ENCODE measurements at places on chromosomes 12 and 14. TPM values are rescaled to one million over a fixed set of nuclear protein-coding genes. Genes with fewer than 3 reads are reported as not detected.

DEGS2 gene
- 59.9 TPM for total RNA-seq

ZNF891 gene
- 3.5 TPM for total RNA-seq

SLC6A13 gene
- total RNA-seq: not detected

VDR gene
- 12.6 TPM for total RNA-seq

DNA sequence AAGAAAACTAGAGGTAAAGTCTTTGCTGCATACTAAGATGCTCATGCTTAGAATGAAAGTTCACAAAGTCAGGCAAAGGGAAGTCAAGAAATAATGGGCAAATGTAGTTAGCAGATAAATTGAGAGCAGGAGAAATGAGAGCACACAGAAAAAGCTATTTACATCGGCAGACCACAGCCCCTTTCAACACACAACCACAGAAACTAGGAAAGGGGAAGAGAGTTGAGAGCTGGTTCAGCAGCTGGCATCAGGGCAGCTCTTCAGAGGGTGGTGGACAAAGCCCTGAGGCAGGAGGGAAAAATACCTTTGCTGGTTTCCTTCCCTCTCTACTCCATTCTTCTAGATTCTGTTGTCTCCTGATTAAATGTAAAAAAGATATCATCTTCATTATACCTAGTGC, 95.4 kb upstream of the ANO4 start:
- DNase-seq: no peak

DNA sequence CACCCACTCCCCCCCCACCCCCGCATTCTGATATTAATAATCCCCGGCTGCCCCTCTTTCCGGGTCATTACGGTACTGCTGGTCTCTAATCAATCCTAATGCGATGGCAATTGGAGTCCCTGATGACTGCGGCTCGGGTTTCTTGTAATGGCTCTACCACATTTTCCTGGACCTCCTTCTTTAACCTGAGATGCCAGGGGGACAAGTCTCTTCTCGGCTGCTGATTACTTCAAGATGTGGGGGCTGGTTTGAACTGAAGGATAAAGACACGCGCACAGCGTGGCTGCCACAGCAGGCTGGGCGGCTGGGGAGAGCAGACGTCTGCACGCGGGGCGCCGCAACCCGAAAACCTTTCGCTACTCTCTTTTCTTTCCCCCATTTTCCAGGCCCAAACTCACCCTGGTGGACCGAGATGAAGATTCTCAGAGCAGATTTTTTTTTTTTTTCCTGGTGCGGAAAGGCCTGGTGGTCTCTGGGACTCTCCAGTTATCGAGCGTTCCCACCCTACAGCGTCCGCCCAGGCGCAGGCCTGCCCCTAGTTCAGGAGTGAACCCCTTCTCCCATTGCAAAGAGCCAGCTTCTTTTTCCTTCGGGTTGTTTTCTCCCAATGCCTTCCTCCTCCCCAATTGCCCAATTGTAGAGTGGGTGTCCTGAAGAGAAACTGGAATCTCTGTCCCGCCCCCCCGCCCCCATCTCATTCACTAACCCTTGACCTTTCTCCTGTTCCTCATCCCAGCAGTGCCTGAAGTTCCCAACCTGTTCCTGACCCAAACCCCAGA, 6.0 kb upstream of the SIX1 start:
- no peak for DNase-seq

DNA sequence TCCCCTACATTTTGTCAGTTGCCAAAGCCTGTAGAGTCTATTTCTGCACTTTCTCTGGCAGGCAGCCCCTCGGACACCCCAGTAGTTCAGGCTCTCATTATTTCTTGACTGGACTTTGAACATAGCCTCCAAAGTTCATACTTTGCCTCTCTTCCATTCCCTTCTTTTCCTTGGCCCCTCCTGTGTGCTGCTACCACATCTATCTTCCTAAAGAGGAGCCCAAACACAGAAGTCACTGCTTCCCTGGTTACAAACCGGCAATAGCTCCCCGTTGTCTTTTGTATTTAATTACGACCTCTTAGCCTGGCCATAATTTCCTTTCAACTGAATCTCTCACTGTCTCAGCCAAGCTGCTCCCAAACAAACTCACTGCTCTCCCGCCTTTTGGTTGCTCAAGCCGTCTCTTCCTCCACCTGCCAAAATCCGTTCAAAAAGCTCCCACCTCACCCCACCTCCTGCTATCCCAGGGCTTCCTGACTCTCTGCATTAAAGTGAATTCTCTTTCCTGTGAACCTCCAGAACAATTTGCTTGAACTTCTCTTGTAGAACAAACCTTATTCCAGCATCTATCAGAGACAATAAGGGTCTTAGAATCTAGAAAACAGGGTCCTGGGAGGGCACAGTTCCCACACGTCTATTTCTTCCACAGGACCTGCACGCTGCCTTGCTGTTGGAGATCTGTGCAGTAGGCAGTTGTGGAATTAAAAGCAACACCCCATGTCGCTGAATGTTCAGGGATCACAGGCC, 46.9 kb downstream of the PRMT8 start:
- no peak for DNase-seq

DNA sequence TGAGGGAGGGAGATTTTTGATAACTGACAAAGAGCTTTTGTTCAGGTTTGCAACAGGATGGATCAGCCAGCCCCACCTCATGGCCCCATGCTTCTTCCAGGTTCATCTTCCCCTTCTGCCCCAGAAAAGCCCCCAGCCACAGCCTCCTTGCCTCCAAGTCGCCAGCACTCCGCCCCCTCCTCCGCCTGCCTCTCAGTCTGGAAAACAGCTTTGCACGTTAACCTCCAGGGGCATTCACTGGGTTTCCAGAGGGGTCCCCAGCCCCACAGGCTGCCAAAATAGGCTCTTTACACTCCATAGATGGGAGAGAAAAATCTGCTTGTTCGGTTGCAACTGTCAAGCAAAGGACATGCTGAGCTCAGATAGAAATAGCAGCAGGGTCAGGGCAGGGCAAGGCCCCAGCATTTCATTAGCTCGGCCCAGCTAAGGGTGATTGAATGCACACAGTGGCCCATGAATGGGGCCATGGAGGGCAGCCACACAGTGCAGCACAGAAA, 253.6 kb downstream of the ZFP36L1 start:
- DNase-seq: no peak

GRCh38 chr12:87656311-87656710, 372.9 kb downstream of the C12orf50 start:
- no peak for DNase-seq

DNA sequence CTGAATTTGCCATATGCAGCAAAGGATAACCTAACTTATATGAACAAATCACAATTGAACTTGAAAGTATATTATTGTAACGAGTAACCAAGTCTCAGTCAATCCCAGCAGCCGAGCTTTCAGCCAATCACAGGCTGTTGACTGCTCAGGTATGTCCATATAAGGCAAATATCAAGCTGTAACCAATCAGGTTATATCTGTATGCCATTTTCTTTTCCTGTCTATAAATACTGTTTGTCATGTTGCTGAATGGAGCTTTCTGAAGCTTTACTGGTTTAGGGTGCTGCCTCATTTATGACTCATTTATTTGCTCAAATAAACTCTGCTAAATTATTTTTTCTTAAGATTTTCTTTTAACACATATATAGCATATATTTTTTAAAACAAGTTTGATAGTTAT, 1059.5 kb downstream of the GALC start:
- no peak for DNase-seq

All from ureter (tissue), 1 donor.